Right renal pelvis (tissue), 4 donors: ENCODE measurements at places on chromosomes 13 and 19. TPM values are rescaled to one million over a fixed set of nuclear protein-coding genes. Genes with fewer than 3 reads are reported as not detected.

DNA sequence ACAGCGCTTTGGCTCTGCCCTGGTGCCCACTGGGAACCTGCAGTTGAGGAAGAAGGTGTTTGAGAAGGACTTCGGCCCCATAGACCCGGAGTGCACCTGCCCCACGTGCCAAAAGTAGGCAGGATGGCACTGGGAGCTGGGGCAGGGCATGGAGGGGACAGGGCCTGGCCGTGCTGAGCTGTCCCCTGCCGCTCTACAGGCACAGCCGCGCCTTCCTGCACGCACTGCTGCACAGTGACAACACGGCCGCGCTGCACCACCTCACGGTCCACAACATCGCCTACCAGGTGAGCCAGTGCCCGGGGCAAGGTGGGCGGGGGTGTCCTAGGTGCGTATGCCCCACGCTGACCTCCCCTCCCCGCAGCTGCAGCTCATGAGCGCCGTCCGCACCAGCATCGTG, 5.1 kb upstream of the DNM2 start:
- no peak for DNase-seq

DNA sequence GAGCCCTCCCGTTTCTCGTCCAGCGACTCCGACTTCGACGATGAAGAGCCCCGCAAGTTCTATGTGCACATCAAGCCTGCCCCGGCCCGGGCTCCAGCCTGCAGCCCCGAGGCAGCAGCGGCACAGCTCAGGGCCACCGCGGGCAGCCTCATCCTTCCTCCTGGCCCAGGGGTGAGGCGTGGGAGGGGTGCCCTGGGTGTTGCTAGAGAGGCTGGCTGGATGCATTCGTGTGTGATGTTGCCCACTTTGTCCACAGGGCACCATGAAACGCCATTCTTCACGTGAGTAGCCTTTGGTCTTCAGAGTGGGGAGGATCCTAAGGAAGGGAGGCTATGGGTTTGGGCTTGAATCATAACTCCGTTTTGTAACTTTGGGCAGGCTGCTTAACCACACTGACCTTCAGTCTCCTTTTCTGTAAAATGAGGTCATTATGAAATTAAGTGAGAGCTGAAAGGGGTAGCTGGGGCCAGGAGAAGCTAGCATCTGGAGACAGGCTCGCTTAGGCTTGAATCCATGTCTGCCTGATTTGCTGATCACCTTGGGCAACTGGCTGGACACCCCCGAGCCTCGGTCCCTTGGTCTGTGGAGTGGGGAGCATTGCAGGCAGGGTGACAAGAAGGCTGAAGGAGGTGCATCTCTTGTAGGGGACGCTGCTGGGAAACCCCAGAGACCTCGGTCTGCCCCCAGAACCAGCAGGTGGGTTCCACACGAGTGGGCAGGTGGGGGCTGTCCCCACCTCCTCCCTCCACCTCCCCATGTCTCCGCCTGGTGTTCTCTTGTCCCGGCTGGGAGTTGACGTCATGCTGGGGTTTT, 18.7 kb upstream of the B3GNT3 start:
- no peak for DNase-seq

- no peak for DNase-seq
These were observed 18.6 kb downstream of the ZNF177 start for GRCh38 chr19:9381361-9381785.

DNA sequence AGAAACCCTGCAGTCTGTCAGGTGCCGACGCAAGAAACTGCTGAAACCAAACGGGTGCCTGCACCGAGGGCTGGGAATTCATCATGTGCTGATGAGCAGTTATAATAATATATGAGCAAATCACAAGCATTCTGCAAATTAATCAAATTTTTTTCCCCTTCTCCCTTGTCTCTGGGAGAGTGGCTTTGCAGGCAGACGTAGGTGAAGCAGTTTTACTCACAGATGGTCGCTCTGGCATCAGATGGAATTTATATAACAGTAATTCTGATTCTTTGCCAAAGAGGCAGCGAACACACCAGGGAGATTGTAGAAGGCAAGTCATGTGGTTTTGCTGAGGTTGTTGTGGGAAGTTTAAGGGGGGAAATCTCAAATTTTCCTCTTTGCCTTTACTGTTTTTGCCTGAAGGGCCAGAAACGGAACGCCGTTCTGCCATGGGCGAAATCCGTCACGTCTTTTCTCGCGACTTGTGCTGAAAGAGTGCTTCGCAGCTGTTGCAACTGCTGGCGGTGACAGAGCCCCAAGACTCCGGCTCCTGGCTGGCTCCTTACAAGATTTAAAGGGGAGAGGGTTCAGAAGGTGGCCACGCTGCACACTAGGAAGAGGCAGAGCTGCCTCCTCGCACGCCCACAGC, 320.1 kb downstream of the ZNF536 start:
- no peak for DNase-seq

DNA sequence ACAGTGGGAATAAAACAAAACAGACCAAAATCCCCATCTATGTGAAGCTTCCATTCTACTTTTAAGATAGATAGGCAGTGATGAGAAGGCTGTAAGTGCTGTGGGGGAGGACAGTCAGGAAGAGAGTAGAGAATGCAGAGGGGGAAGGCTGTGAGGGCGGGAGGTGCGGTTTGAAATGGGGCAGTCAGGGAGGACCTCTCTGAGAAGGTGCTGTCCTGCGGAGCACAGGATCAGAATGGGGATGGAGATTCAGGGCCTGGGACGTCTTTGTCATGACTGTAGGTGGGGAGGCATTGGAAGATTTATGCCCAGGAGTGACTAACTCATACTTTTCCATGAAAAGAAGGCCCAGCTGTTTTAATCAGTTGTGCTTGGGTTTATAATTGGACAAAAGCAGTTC, 3.9 kb upstream of the GPR183 start:
- no peak for DNase-seq

DNA sequence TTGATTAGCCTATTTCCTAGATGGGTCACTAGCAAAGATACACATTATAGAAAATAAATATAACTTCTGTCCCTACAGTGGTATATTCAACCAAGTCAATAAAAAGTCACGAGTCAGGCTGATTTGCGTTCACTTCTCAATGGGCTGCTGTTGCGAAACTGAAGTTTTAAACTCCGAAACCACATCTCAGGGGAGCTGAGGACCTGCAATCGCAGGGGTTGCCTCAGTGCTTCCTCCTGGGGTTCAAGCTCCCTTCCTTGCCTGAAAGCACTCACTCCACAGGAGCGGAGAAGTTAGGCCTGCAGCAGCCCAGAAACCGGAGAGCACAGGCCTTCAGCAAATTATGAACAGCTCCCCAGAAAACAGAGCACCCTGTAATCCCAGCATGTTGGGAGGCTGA, 39.6 kb downstream of the RAB20 start:
- DNase-seq, result no peak

GRCh38 chr19:16078759-16079707, 2.7 kb downstream of the TPM4 start:
- no peak for DNase-seq

GRCh38 chr13:93499991-93500390, 273.4 kb downstream of the GPC6 start:
- no peak for DNase-seq

DNA sequence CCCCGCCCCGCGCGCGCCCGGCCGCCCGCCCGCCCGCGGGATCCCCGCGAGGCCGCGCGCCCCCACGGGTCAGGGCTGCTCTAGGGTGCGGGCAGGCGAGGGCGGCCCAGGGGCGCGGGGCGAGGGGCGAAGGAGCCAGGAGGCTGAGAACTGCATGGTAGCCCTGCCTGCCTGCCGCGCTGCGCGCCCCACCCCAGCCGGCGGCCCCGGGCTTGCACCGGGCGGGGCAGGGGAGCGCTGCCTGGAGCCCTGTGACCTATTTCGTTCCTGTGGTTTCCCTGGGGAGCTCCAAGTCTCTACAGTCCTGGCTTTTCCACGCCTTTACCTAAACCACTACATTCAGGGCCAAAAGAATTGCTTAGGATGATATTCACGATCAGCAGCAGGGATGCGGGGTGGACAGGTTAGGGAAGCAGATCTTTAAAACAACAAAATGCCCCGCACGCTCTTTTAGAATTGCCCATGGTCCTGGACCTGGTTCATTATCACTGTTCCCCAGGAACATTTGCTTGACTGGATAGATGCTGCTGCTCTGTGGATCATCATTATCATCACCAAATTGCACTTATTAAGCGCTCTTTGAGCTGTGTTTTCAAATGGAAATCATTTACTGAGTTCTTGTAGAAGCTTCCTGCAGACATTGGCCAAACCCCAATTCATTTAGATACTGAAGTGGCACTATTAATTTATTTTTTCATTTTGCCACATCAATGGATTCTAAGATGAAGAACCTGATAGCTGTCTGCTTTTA, 421 bp upstream of the GPR12 start:
- DNase-seq, result no peak

- no peak for DNase-seq
These were observed 1171.9 kb downstream of the EFNB2 start for GRCh38 chr13:105363261-105364190.

DNA sequence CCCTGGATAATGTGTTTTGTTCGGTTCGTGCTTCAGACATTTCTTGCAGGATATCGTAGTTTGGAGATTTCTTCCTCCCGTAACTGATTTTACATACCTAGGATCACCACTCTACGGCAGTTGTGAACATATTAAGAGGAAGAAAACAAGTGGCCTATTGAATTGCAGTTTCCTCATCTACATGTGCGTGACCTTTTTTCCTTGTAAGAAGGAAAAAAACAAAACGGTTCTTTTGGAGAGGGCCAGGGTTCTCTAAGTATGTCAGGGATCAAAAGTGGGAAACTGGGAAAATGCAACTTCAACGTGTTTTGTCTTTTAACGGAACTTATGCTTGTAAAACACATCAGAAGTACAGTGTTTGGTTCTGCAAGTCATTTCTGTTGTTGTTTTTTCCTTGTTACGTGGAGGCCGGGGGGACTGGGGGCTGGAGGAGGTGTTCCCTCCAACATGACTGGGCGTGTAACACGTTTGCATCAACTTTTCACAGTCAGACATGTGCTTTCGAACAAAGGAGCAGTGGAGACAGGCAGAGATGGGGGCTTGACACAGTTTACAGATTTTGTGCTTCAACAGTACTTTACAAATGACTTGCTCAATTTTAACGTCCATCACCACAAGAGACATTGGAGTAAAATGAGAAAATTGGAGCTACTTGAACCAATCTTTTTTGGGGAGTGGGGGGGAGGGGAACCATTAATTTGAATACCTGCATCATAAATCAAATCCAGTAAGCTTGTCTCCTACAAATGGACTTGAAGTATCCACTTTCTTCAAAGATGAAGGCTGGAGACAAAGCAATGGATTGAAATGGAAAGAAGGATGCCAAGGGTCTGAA, 3.8 kb downstream of the ZC3H4 start:
- DNase-seq, result no peak

The DHDH gene
- polyA plus RNA-seq, result 6.9 TPM

The ZNF208 gene
- polyA plus RNA-seq, result 7.8 TPM

The CLC gene
- polyA plus RNA-seq, result 2.0 TPM

The UGGT2 gene
- polyA plus RNA-seq, result 34.0 TPM

The SHANK1 gene
- 7.2 TPM for polyA plus RNA-seq

The CGB5 gene
- polyA plus RNA-seq, result 0.13 TPM
